Trophoblast cell (in vitro differentiated cells and primary cell): ENCODE measurements at places on chromosomes 1 and 21.

- no peak overlapping the region for H3K27ac ChIP-seq
- DNase-seq = no peak
These were observed 50.9 kb upstream of the GALNT2 start for GRCh38 chr1:230016159-230016558.

- no peaks in the 10 kb centered on the region for H3K27me3 ChIP-seq
- H3K4me1 ChIP-seq = no peaks in the 10 kb centered on the region
- DNase-seq = peak; percentile 85
These were observed 39.6 kb downstream of the UCHL5 start for GRCh38 chr1:193019442-193020026.

DNA sequence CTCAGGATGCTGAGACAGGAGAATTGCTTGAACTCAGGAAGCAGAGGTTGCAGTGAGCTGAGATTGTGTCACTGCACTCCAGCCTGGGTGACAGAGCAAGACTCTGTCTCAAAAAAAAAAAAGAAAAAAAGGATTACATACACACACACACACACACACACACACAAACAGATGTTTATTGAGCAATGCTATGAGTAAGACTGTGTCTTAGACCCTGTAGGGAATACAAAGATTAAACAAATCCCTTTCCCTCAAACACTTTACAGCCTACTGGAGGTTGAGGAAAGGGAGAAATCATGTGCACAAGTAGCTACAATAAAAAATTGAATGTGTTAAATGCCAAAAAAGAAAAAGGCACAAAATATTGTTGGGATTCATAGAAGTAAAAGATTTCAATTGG, 58.1 kb downstream of the RPAP2 start:
- peaks cover 9% of the 10 kb centered on the region for H3K36me3 ChIP-seq
- H3K27ac ChIP-seq = no peak overlapping the region
- H3K4me1 ChIP-seq = peaks cover 2% of the 10 kb centered on the region
- H3K4me3 ChIP-seq = no peak overlapping the region

DNA sequence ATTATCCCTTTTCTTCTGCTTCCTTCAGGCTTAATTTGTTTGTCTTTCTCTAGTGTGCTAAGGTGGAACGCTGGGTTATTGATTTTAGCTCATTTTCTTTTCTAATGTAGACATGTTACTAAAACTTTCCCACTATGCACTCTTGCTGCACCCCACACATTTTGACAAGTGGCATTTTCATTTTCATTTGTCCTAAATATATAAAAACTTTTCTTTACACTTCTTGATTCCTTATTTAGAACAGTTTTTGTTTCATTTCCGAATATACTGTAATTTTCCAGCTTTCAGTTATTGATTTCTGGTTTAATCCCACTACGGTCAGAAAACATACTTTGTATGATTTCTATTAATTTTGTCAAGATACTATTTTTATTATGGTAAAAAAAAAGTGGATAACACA, 25.3 kb downstream of the SH3BP5L start:
- H3K27ac ChIP-seq = no peak overlapping the region
- no peak overlapping the region for H3K4me3 ChIP-seq
- no peak for DNase-seq
- H3K27me3 ChIP-seq = no peaks in the 10 kb centered on the region

DNA sequence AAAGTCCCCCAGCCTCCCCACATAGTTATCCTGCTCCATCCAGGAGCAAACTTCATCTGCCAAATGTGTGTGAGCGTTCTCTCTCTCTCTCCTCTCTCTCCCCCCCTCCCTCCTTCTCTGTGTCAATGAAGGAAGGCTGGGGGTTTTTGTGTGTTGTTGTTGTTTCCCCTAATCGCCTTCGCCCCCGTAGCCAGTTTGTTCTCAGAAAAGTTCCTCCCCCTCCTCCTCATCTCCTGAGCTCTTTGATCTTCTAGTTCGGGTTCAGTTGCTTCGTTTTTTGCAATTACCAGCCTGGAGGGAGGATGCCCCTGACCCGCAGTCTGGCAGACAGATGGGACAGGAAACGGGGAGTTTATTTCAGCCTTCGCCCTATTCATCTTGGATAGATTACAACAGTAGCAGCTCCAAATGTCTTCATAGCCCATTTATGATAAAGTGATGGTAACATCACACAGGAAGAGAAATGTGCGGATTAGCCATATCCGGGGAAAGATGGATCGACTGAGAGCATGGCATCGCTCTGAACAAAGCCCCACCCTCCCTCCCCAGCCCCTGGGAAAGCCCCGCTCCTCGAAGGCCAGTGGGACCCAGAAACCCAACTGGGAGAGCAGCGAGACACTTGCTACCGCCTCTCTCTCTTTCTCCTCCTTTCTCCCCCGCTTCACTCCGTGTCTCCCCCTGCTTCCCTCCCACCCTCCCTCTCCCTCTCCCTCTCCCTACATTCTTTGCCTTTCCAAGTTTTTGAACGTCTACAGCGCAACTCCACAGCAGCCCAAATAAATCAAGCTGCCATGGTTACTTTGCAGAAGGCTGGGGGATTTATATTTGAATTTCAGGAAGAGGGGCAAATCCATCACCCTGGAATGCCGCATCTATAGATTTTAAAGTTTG, 139.7 kb upstream of the ARHGEF16 start:
- H3K4me3 ChIP-seq = no peak overlapping the region
- no peak for DNase-seq
- no peaks in the 10 kb centered on the region for H3K27me3 ChIP-seq
- no peaks in the 10 kb centered on the region for H3K36me3 ChIP-seq

GRCh38 chr1:19046972-19047731, 90.7 kb upstream of the IFFO2 start:
- H3K4me3 ChIP-seq = no peak overlapping the region
- H3K27me3 ChIP-seq = no peaks in the 10 kb centered on the region
- H3K4me1 ChIP-seq = peaks cover 2% of the 10 kb centered on the region
- DNase-seq = no peak

GRCh38 chr1:185645686-185646085, 88.5 kb upstream of the HMCN1 start:
- peaks cover 6% of the 10 kb centered on the region for H3K4me1 ChIP-seq
- peak overlapping the region; percentile 97 for H3K27ac ChIP-seq
- H3K27me3 ChIP-seq = no peaks in the 10 kb centered on the region
- H3K36me3 ChIP-seq = peaks cover 5% of the 10 kb centered on the region
- DNase-seq = no peak

DNA sequence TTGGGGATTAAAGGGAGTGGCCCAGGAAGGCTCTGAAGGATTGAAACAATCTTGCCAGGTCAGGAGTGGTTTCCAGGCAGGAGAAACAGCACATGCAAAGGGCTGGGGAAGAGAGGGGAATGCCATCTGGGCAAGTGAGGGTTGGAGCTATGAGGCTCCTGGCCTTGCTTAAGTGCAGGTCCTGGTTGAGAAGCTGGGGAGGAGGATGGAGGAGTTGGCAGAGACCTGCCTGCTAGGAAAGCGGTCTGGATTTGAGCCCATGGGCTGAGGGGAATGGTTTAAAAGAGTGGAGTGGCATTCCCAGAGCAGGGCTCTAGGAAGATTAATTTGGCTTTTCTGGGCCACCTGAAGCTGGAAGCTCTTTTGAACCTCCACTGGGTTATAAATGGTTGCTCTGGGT, 9.2 kb downstream of the IGSF21 start:
- no peaks in the 10 kb centered on the region for H3K27me3 ChIP-seq
- H3K36me3 ChIP-seq = no peaks in the 10 kb centered on the region
- H3K4me3 ChIP-seq = no peak overlapping the region
- H3K27ac ChIP-seq = no peak overlapping the region

DNA sequence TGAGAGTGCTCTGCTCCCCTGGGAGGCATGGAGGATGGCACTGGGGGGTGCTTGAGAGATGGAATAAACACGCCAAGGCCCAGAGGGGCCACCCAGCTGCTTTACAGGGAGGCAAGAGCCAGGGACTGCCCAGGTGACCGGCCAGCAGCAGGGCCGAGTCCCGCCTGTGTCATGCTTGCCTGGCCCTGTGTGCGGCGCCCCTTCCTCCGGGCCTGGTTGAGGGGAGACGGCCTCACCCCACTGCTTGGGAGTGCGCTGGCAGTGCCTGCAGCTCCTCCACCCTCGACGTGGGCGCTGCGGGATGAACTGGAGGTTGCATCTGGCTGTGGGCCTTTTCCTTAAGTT, 33.1 kb upstream of the COL6A2 start:
- no peak for DNase-seq
- no peak overlapping the region for H3K27ac ChIP-seq
- no peak overlapping the region for H3K4me3 ChIP-seq
- H3K27me3 ChIP-seq = no peaks in the 10 kb centered on the region
